Spinal cord (tissue), 10 donors: ENCODE measurements at places on chromosomes 11 and 22. TPM values are rescaled to one million over a fixed set of nuclear protein-coding genes. Genes with fewer than 3 reads are reported as not detected.

DNA sequence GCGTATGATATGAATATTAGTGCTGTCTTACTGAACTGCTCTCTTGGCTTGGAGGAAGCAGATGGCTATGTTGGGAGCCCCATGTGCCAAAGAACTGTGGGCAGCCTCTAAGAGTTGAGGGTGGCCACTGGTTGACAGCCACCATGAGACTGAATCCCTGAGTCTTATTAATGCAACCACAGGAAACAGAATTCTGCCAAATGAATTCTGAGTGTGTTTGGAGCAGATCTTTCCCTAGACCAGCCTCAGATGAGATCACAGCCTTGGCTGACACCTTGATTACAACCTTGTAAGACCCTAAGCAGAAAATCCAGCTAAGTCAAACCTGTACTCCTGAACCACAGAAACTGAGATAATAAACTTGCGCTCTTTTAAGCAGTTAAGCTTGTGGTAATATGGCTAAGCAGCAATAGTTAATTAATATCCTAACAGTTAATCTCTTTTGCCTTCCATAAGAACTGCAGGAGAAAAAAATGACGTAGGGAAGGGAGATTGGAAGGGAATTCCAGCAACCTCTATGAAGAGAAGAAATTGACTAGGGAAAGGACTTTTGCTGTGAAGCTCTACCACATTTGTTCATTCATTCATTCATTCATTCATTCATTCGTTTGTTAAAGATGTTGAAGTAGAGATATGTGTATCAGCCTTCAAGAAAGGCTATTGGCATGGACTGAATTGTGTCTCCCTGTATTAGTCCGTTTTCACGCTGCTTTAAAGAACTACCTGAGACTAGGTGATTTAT is 26.8 kb downstream of the ADM start:
- DNase-seq = no peak

GRCh38 chr11:74279256-74279655 is 32.2 kb downstream of the P4HA3 start:
- DNase-seq = no peak

DNA sequence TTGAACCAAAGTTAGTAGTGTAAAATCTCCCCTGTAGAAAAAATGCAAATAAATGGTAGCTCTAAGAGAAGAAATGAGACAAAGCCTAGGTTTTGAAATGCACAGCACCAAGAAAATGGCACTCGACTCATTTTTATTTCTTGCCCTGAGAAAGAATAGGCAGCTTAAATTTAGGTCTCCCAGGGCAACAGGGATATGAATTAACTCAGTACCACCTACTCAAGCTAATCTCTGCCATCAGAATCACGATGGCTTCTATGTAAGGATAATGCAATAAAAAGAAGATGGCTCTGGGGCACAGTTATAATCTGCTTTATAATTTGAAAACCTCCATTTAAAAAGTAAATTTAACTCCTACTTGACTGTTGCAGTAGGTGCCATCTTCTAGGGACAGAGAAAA is 1784.3 kb downstream of the LRRC4C start:
- DNase-seq = no peak

RIBC2 gene
- 9.3 TPM for total RNA-seq

C11orf86 gene
- total RNA-seq = 0.39 TPM

ATF4 gene
- total RNA-seq = 250 TPM
